ENCODE measurements at places on chromosomes 2 and 18.
A peak's percentile ranks its signal among the peaks of the same experiment; 100 is the strongest.

DNA sequence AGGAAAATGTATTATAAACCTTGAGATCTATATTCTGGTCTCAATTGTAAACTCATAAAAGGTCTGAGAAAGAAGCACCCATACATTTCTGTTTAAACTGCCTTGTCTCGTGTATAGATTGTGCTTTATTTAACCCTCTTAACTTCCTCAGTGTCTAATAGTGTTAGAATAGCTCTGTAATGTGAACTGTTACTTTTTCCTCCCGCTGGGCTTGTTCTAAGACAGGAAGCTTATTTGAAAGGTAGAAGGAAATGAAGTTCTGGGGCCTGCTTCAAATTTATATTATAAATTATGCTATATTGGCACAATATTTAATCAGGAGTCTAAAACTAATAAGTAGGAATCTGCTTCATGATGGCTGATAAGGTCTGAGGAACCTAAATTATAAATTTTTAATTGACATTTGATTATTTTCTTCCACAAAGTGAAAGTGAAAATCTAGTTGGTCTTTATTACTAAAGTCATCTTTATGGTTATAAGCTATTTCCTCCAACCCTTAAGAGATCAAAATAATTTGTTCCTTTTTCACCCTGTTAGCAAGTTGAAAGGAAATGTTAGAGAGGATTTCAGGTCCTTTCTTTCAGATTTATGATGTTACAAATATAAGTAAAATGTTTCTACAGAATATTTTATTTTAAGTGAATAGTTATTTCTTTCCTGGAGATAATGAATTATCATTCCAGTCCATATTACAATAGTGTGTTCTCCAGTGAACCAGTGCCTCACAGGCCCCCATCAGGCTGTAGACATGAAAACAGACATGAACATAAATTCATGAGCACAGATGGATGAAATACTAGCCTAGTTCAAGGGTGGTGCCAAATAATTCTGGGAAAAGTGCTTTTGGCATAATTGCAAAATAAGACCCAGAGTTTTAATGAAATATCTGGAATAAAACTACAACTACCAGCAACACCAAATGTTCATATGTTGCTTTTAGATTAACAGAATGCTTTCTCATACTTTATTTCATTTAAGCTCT, 7.9 kb downstream of the MFSD6 start:
- peaks cover 2% of the 10 kb centered on the region for H3K36me3 ChIP-seq
- no peaks in the 10 kb centered on the region for H3K4me1 ChIP-seq
- no peaks in the 10 kb centered on the region for H3K27me3 ChIP-seq
- no peak for DNase-seq

- no peaks in the 10 kb centered on the region for H3K27me3 ChIP-seq
- no peak overlapping the region for H3K27ac ChIP-seq
- H3K4me1 ChIP-seq = no peaks in the 10 kb centered on the region
- H3K36me3 ChIP-seq = no peaks in the 10 kb centered on the region
Measured at GRCh38 chr2:224174990-224175389, 135.9 kb upstream of the SERPINE2 start.

- peaks cover 2% of the 10 kb centered on the region for H3K4me1 ChIP-seq
- no peak for DNase-seq
- no peaks in the 10 kb centered on the region for H3K36me3 ChIP-seq
- H3K4me3 ChIP-seq = no peak overlapping the region
Measured at GRCh38 chr2:68741238-68741637, 6.6 kb downstream of the ARHGAP25 start.

GRCh38 chr2:103616891-103617290, 855.1 kb downstream of the TMEM182 start:
- H3K27me3 ChIP-seq = no peaks in the 10 kb centered on the region
- no peak overlapping the region for H3K27ac ChIP-seq
- no peak for DNase-seq
- no peaks in the 10 kb centered on the region for H3K4me1 ChIP-seq

- H3K36me3 ChIP-seq = no peaks in the 10 kb centered on the region
- H3K4me3 ChIP-seq = no peak overlapping the region
- peaks cover 52% of the 10 kb centered on the region for H3K27me3 ChIP-seq
- no peaks in the 10 kb centered on the region for H3K4me1 ChIP-seq
- no peak for DNase-seq
Measured at GRCh38 chr2:29917781-29918180, 3.6 kb downstream of the ALK start.

- no peak overlapping the region for H3K27ac ChIP-seq
- no peak for DNase-seq
- no peaks in the 10 kb centered on the region for H3K36me3 ChIP-seq
- no peak overlapping the region for H3K4me3 ChIP-seq
- no peaks in the 10 kb centered on the region for H3K4me1 ChIP-seq
Measured at GRCh38 chr18:37314534-37314933, 251.1 kb downstream of the CELF4 start.

DNA sequence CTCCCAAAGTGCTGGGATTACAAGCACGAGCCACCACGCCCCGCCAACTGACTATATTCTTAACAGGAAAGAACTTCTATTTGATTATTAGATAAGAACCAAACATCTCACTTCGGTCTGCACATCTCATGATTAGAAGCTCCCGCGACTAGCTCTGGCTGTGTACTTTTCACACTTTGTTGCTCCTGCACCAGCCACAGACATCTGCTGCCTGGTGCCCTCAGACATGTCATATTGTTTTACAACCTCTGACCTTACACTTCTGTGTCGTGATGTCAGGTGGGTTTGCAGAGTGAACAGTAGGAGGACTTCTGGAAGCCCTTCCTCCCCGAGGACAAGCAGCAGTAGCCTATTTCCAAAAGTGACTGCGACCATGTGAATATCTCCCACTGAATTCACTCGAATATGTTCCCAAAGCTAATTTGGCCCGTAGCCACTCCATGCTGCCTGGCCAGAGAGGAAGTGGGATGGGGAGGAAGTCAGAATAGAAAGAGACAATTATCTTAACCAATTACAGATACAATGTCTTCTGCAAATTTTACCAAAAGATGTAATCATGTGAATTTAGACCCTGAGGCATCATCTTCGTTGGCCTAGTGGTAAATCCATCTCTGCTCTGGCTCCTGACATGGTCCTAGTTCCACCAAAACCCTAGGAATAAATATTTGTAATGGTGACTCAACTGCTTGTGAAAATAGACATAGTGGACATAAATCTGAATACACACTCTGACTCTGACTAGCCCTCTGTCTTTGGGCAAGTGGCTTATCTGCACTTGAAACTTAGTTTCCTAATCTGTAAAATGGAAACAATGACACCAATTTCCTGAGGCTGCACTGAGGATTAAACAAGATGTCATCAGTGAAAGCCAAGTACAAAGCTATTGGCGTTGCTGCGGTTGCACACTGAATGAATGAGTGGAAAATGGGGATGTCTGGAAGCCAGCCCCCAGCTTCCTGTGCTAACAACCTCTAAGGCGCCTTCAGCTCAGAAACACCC, 406.1 kb downstream of the LRATD1 start:
- H3K4me3 ChIP-seq = no peak overlapping the region
- H3K36me3 ChIP-seq = no peaks in the 10 kb centered on the region
- H3K27me3 ChIP-seq = no peaks in the 10 kb centered on the region
- H3K4me1 ChIP-seq = no peaks in the 10 kb centered on the region
- no peak for DNase-seq

- DNase-seq = no peak
- H3K27me3 ChIP-seq = no peaks in the 10 kb centered on the region
- H3K36me3 ChIP-seq = peaks cover 2% of the 10 kb centered on the region
- peaks cover 7% of the 10 kb centered on the region for H3K4me1 ChIP-seq
- H3K4me3 ChIP-seq = no peak overlapping the region
Measured at GRCh38 chr2:239396881-239397681, 3.7 kb downstream of the HDAC4 start.

DNA sequence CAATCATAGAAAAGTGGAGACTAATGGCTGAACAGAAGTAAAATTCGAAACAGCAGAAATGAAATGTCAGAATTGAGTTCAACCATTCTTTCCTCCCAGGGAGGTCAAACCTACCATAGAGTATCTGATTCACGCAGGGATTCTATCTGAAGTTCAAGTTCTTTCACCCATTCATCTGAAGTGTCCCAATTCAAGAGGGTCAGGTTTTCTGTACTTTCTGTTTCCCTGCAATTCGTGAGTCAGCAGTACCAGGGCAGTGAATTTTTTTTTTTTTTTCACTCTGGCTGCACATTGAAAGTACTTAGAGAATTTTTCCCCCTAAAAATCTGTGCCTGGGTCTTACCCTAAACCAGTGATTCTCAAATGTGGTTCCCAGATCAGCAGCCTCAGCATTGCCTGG, 40.9 kb upstream of the CCDC88A start:
- no peak overlapping the region for H3K4me3 ChIP-seq
- no peaks in the 10 kb centered on the region for H3K36me3 ChIP-seq
- no peak for DNase-seq
- no peaks in the 10 kb centered on the region for H3K4me1 ChIP-seq
- H3K27me3 ChIP-seq = no peaks in the 10 kb centered on the region
- H3K27ac ChIP-seq = no peak overlapping the region

DNA sequence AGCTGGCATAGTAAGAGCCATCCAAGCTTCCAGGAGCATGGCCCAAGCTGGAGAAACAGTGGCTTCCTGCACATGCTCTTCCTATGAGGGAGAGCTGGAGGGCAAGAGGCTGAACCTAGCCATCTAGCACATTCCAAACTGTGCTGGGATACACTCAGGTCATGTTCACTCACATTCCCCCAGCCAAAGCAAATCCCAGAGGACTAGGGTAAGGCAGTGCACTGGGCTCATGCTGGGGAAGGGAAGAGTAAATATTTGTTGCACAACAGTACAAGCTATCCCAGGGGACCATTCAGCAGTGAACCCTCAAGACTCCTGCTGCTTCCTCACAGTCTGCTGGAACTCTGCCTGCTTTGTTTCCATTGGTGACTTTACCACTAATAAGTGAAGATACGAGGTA, 20.7 kb upstream of the GYPC start:
- no peak overlapping the region for H3K27ac ChIP-seq
- no peak for DNase-seq
- no peaks in the 10 kb centered on the region for H3K36me3 ChIP-seq
- H3K27me3 ChIP-seq = no peaks in the 10 kb centered on the region
- H3K4me1 ChIP-seq = no peaks in the 10 kb centered on the region
- no peak overlapping the region for H3K4me3 ChIP-seq

DNA sequence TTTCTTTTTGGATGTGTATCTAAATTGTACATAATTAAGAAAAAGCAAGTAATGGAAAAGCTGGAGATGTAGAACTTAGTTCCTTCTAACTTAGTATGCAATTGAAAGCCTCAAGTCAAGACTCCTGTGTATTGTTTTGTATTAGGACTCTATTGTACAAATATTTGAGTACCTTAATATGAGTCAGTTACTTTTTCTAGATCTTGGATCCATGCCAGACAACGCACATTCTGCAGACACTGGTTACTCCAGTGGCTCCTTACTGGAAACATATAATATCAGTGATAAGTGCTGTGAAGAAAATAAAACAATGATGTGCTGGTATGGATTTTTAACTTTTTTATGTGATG, 1.5 kb downstream of the SLC39A10 start:
- H3K27me3 ChIP-seq = no peaks in the 10 kb centered on the region
- peak overlapping the region; percentile 95 for H3K27ac ChIP-seq
- peak overlapping the region; percentile 88 for H3K4me3 ChIP-seq

- H3K4me3 ChIP-seq = no peak overlapping the region
- no peak overlapping the region for H3K27ac ChIP-seq
- no peak for DNase-seq
- no peaks in the 10 kb centered on the region for H3K4me1 ChIP-seq
- no peaks in the 10 kb centered on the region for H3K36me3 ChIP-seq
- no peaks in the 10 kb centered on the region for H3K27me3 ChIP-seq
Measured at GRCh38 chr2:181143790-181144300, 163.4 kb downstream of the UBE2E3 start.

- peak overlapping the region; percentile 10 for H3K4me3 ChIP-seq
- no peak for DNase-seq
- peaks cover 54% of the 10 kb centered on the region for H3K27me3 ChIP-seq
- no peaks in the 10 kb centered on the region for H3K36me3 ChIP-seq
- H3K27ac ChIP-seq = no peak overlapping the region
Measured at GRCh38 chr18:32771169-32771751, 1.6 kb downstream of the KLHL14 start.

DNA sequence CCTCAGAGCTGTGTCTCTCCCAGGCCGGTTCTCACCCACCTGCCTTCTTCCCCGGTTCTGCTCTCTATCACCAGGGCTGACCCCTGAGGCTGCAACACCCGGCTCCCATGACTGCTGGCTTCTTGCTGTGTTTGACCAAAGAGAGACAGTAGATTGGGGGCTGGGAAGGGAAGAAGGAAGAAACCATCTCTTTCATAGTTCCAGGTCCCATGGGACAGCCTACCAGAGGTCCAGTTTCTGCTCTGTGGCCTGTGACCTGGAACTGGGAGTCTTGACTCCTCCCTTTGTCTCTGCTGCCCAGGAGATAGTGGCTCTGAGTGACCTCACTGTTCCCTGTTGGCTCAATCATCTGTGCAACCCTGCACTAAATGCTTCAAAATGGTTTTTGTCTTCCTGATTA, 38.1 kb downstream of the ALPK2 start:
- H3K27ac ChIP-seq = no peak overlapping the region
- H3K36me3 ChIP-seq = no peaks in the 10 kb centered on the region
- no peak overlapping the region for H3K4me3 ChIP-seq
- no peak for DNase-seq

DNA sequence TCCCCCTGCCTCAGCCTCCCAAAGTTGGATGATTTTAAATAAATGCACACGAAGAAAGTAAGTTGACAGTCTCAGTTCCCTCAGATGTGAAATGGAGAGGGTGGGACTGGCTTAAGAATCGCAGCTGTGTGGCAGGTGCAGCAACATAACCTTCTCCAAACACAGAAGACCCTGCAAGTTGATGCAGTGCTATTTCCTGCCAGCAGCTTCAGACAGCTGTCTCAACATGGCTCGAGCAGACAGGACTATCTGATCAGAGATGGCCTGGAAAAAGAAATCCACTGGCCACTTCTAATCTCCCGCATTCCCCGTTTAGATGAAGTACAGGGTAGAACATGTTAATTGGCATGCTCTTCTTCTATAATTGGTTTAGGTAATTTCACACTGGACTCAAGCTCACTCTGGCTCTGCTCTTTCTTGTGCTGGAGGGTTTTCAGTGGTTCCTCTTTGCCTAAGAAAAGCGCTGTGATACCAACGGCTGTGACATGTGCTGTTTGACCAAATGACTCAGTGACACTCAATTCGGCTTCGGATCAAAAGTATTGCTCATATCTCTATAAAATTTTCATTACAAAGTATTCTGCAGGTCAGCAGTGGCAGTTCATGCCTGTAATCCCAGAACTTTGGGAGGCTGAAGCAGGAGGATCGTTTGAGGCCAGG, 40.2 kb downstream of the MYOM1 start:
- H3K4me3 ChIP-seq = no peak overlapping the region
- no peaks in the 10 kb centered on the region for H3K36me3 ChIP-seq
- no peak for DNase-seq
- peaks cover 1% of the 10 kb centered on the region for H3K4me1 ChIP-seq

- no peaks in the 10 kb centered on the region for H3K27me3 ChIP-seq
- no peak overlapping the region for H3K4me3 ChIP-seq
- H3K36me3 ChIP-seq = peaks cover 2% of the 10 kb centered on the region
- no peak for DNase-seq
Measured at GRCh38 chr2:226916669-226917068, 80.8 kb downstream of the RHBDD1 start.

DNA sequence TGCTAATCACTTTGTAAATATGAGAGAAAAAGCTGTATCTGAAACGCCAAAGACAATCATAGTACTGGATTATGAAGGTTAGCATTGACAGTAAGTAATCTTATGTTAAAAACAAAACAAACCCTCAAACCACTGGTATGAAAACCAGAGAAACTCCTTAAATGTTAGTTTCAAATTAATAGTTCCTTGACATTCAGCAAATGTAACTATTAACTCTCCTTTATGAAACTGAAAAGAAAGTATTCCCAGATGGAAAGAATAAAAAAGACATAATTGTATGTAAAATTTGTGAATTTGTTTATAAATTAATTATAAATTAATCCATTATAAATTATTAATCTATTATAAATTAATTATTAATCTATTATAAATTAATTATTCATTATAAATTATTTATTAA, 12.3 kb downstream of the FASTKD1 start:
- no peak overlapping the region for H3K4me3 ChIP-seq
- DNase-seq = no peak
- H3K4me1 ChIP-seq = no peaks in the 10 kb centered on the region
- no peak overlapping the region for H3K27ac ChIP-seq
- H3K36me3 ChIP-seq = peaks cover 10% of the 10 kb centered on the region
